ENCODE measurements at places on chromosomes 2 and 18. TPM values are rescaled to one million over a fixed set of nuclear protein-coding genes. Genes with fewer than 3 reads are reported as not detected.
A peak's percentile ranks its signal among the peaks of the same experiment; 100 is the strongest.

GRCh38 chr18:1691863-1692262, 787.2 kb downstream of the ADCYAP1 start:
- DNase-seq: no peak

GRCh38 chr18:48950536-48951447, at the start of gene SMAD7:
Gene SMAD7 (minus strand): TSS chr18:48950965. CDS start chr18:48950424, 541 bp downstream.
- DNase-seq: no peak

- DNase-seq: no peak
Measured at GRCh38 chr2:90069290-90069894, 1377.9 kb downstream of the RPIA start.

- no peak for DNase-seq
Measured at GRCh38 chr18:48575658-48576456, 37.0 kb downstream of the CTIF start.

DNA sequence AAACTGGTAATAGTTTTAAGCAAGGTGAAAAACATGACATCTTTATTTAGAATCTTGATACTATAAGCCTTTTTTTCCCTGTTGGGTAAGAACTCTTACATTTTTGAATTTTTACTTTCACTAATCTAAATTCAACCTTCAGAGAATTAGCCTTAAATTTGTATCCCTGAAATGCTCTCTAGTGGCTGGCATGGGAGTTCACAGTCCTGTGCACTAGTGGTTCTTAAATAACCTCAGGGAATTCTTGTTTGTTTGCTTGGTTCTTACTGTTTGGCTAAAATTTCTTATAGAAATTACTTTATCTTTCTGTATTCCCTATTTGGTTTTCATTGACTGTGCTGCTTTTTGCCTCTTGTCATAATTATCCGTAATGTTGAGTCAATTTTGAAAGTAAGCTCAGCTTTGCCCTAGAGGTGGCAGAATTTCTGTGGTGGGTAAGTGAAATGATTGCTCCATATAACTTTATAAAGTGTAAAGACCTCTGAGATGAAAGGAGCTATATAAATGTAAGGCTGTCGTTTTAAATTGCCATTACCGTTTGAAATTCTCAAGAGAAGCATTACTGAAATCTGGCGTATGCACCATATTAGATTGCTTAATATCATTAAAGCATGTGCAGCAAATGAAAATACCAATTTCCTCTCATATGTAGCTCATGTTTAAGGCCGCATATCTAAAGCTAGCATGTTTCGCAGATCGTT, 391.3 kb upstream of the FIGN start:
- DNase-seq: no peak

DNA sequence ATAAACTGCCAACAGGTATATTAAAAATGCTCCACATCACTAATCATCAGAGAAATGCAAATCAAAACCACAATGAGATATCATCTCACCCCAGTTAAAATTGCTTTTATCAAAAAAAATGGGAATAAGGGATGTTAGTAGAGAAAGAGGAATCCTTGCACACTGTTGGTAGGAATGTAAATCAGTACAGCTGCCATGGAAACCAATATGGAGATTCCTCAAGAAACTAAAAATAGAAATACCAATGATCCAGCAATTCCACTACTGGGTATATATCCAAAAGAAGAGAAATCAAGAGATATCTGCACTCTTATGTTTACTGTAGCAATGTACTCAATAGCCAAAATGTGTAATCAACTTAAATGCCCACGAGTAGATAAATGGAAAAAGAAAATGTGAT, 40.6 kb downstream of the ZRANB3 start:
- no peak for DNase-seq

TFCP2L1 gene
- 31.8 TPM for total RNA-seq

DAW1 gene
- total RNA-seq: 0.49 TPM

GRCh38 chr2:70089220-70089982, 2.1 kb downstream of the PCBP1 start:
- peak; percentile 84 for DNase-seq

GRCh38 chr18:45060102-45060501, 379.4 kb downstream of the SETBP1 start:
- no peak for DNase-seq

DNA sequence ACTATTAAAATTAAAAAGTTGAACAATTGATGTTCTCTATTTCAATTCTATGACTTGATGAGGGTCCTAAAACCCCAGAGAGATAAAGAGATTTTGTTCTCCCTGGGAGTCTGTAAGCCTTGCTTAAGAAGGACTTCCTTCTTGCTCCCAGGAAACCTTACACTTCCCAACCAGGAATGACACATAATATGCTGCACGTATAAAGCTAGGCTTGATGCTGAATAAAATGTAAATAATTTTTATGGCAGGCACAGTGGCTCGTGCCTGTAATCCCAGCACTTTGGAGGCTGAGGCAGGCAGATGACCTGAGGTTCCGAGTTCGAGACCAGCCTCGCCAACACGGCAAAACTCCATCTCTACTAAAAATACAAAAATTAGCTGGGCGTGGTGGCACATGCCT, 27.8 kb downstream of the SPIRE1 start:
- no peak for DNase-seq

- peak; percentile 27 for DNase-seq
Measured at GRCh38 chr2:204544961-204545860, at the start of gene PARD3B. Gene PARD3B (plus strand): TSS chr2:204545475. CDS start chr2:204546000, 525 bp downstream.

DNA sequence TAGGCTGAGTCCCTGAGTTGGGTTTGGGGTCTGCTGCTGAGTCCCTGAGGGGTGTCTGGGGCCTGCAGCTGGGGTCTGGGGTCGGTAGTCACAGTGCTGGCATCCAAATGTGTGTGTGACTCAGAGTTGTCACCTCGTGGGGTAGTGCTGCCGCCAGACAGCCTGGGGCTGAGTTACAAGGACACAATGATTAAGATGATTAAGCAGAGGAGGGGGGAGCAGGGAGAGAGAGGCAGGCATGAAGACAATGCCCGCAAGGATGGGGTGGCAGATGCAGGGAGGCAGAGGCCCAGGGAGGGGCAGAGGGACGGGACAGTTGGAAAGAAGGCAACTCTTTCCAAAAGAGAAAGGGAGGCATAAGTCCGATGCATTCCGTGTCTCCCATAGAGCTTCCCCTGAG, 120.2 kb downstream of the CELF4 start:
- no peak for DNase-seq

REEP1 gene
- 4.3 TPM for total RNA-seq

- DNase-seq: no peak
Measured at GRCh38 chr2:47010176-47010575, 94.6 kb upstream of the MCFD2 start.

GRCh38 chr18:22613788-22614187, 196.1 kb upstream of the CTAGE1 start:
- no peak for DNase-seq

GRCh38 chr2:235264512-235264911, 229.3 kb upstream of the AGAP1 start:
- no peak for DNase-seq

GRCh38 chr2:169659320-169659719, 34.9 kb downstream of the CFAP210 start:
- DNase-seq: no peak

LRRC30 gene
- total RNA-seq: not detected

PLA2R1 gene
- total RNA-seq: 24.4 TPM

DNA sequence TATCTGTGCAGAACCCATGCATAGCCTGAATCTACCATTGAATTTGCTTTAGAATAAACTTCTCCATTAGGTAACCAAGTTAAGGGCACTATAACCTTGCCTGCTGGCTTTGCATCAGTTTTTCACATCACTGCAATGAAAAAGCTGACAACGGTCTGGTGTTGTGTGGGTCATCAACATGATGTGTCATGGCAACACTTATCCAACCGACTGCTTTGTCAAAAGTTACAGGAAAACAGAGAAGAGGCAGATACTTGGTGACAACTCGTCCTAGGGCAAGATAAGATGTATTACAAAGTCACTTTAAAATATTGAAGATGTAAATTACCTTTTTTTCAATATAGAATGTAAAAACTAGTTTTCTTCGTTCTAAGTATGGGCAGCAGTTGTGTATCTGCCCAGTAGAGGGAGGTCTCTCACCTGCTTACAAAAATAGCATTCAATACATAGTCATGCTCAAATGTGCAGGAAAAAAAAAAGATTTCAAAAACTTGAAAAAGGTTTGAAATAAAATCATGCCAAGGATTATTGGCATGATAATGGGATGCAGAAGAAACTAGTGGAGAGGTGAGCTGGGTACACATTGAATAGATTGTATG, 96.3 kb downstream of the EVA1A start:
- DNase-seq: no peak

DNA sequence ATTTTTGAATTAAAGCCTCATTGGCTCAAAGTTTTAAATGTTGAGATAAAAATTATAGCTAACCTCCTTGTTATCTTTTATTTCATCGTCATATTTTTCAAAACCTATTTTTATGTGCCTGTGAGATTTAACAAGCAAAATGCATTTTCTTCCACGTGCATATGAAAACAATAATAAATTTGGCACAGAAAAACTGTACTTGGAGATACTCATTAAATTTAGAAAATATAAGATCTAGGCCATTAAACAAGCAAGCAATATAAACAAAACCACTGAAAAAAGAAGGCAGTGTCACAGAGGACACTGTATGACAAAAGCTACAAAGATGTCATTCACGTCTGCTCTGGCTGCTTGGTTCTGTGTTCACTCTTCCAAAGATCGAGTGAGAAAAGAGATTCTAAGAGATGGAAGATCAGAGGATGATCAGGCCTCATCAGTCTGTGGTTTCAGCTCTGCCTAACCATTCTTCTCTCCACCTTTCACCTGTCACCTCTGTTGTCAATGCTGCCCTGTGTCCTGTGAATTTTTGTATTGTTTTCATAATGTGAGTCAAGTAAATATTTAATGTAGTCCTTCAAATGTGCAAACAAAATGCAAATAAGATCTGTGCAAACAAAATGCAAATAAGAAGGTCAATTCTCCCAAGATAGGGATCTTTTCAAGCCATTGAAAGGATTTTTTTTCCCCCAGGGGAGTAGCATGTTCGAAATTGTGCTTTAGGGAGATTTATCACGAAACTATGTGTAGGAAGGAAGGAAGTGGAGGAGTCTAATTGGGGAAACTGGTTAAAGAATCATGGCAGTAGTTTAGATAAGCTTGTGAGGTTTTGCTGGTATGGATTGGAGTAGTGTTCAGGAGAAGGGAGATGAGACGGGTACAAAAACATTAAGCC, 138.7 kb upstream of the RBMS1 start:
- DNase-seq: no peak

GRCh38 chr2:169330555-169331198, 31.7 kb downstream of the LRP2 start:
- DNase-seq: no peak

DNA sequence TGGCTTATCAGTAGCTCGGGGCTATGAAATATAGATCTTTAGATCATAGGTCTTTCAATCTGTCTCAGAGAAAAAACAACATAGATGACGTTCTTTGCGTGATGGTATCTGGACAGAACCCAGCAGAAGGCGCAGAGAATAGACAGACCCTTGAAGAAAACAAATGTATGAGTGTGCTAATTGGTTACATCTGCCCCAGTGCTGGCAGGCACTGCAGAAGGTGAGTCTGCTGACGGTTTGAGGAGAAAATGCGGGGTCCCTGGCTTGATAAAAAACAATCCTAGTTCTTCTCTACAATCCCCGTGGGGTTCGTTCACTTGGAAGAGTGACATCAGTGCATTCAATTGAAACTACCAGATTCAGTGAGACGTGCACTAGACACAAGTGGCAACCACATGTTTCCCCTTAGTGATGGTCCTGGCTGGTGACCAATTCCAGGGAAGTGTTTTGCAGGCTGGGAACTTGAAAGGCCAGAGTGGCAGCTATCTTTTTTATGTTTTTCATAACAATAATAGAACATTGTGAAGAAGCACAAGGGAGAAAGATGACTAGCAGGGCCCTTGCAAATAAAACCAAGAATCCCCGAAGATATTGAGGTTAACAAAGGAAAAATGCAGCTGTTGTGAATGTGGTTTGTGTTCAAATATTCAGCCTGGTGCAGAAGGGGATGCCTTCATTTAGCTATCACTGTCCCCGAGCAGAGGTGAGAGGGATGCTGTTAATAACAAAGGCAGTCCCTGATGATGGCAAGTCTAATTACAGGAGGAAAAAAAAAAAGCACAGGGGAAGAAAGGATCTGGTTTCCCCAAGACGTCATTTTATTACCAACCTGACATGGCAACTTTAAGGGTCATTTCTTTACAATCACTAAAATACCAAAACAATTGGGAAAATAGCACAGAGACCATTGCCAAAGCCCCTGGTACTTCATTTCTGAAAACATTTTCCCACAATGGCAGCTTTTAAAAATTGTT, 337.6 kb upstream of the FIGN start:
- DNase-seq: no peak

- DNase-seq: no peak
Measured at GRCh38 chr2:84958135-84959059, 12.6 kb upstream of the KCMF1 start.

- peak; percentile 76 for DNase-seq
Measured at GRCh38 chr2:10278029-10278762, 24.5 kb upstream of the HPCAL1 start.

DNA sequence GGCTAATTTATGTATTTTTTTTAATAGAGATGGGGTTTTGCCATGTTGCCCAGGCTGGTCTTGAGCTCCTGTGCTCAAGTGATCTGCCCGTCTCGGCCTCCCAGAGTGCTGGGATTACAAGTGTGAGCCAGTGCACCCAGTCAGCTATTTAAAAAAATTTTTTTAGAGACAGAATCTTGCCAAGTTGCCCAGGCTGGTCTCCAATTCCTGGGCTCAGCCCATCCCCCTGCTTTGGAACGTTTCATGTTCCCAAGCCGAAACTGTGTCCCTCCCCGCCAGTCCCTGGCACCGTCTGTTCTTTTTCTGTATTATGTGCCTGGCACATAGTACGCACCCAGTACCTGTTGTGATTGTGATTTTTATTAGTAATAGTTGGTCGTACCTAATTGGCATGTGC, 63.1 kb upstream of the MGAT5 start:
- no peak for DNase-seq

GRCh38 chr2:54313147-54313546, 57.1 kb upstream of the TSPYL6 start:
- DNase-seq: no peak

MC2R gene
- total RNA-seq: not detected

DNA sequence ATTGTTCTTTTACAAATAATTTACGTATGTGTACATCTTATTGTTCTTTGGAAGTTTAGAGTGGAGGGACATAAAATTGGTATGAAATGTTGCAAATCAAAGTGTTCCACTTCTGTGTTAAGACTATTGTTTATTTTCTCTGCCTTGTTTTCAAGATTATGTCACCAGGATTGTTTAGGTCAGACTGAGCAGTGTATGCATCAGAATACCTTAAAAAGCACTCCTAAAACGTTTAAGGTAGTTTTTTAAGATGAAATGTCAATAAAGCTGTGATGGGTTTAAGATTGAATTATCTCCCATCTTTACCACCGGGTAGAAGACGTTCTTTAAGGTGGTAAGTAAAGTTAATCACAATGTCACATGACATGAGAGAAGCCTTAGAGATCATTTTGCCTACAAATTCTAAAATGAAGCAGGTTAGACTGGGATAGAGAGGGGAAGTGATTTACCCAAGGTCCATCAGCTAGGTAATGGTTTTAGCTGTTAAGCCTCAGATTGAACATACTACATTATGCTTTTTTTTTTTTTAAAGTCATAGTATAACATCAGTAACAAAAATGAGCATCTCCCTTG, 10.6 kb downstream of the VAPA start:
- DNase-seq: no peak

SKOR2 gene
- total RNA-seq: not detected
